ENCODE measurements at places on chromosomes 7 and 10. TPM values are rescaled to one million over a fixed set of nuclear protein-coding genes. Genes with fewer than 3 reads are reported as not detected.

MACROH2A2 gene
- total RNA-seq, result 0.99 TPM

OR2A42 gene
- total RNA-seq, result not detected

ZP3 gene
- 3.3 TPM for total RNA-seq

PRPS1L1 gene
- not detected for total RNA-seq

NUDT13 gene
- 3.3 TPM for total RNA-seq

FAM13C gene
- total RNA-seq, result 5.4 TPM

BMI1 gene
- total RNA-seq, result 24.7 TPM

C10orf71 gene
- 0.26 TPM for total RNA-seq

PRSS2 gene
- total RNA-seq, result 74,693 TPM

CRHR2 gene
- total RNA-seq, result 0.33 TPM

GPER1 gene
- total RNA-seq, result 1.0 TPM

CHAT gene
- total RNA-seq, result 0.26 TPM

CPA4 gene
- 10.2 TPM for total RNA-seq

IFIT1B gene
- total RNA-seq, result not detected

FXYD4 gene
- total RNA-seq, result not detected

CALD1 gene
- total RNA-seq, result 57.0 TPM

ARHGEF5 gene
- total RNA-seq, result 19.1 TPM

AKR1C4 gene
- total RNA-seq, result 1.0 TPM

OR6B1 gene
- not detected for total RNA-seq

RNF32 gene
- 0.26 TPM for total RNA-seq

SORCS1 gene
- total RNA-seq, result 1.3 TPM

ACSM6 gene
- total RNA-seq, result 0.52 TPM

AOAH gene
- 4.9 TPM for total RNA-seq

Data from body of pancreas (tissue), 4 donors.